ENCODE measurements at places on chromosomes 4 and X. TPM values are rescaled to one million over a fixed set of nuclear protein-coding genes. Genes with fewer than 3 reads are reported as not detected.

The DGKK gene
- 0.54 TPM for polyA plus RNA-seq

The BRS3 gene
- not detected for polyA plus RNA-seq

- H3K4me3 ChIP-seq = no peak overlapping the region
- no peaks in the 10 kb centered on the region for H3K36me3 ChIP-seq
- no peaks in the 10 kb centered on the region for H3K27me3 ChIP-seq
- H3K27ac ChIP-seq = no peak overlapping the region
- DNase-seq = no peak
Observed at GRCh38 chrX:121307449-121307848, 260.0 kb downstream of the GLUD2 start.

GRCh38 chr4:76515975-76516843 lies 81.2 kb downstream of the SHROOM3 start:
- H3K4me3 ChIP-seq = no peak overlapping the region
- no peaks in the 10 kb centered on the region for H3K27me3 ChIP-seq
- H3K27ac ChIP-seq = no peak overlapping the region
- no peaks in the 10 kb centered on the region for H3K36me3 ChIP-seq
- DNase-seq = no peak

- H3K27me3 ChIP-seq = no peaks in the 10 kb centered on the region
- no peak overlapping the region for H3K27ac ChIP-seq
- no peaks in the 10 kb centered on the region for H3K36me3 ChIP-seq
- DNase-seq = no peak
- no peak overlapping the region for H3K4me3 ChIP-seq
Observed at GRCh38 chr4:43277003-43277402, 384.5 kb downstream of the GRXCR1 start.

DNA sequence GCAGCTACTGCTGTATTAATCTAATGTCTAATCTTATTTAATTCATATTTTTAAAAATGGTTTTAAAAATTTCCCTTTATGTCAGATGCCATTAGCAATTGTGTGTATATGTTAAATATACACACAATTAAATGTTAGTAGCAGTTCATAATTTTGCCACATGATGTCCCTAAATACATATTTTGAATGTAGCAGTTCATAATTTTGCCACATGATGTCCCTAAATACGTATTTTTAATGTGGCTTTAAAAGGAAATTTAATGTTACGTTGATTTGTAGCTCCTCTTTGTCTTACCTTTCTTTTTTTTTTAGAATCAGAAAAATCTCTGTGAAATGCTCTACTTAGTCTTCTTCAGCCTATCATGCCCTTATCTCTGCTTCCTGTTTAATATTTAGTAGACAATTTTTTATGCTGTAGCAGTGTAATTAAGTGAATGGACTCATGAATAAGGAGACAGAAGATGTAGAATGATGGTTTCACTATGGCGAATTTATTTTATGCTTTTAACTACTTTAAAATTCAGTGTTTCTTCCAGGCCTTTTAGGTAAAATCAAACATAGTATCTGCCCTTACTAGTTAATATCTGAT lies 26.1 kb downstream of the RBM46 start:
- H3K27ac ChIP-seq = no peak overlapping the region
- no peak for DNase-seq
- H3K4me3 ChIP-seq = no peak overlapping the region
- no peaks in the 10 kb centered on the region for H3K36me3 ChIP-seq
- no peaks in the 10 kb centered on the region for H3K27me3 ChIP-seq
- no peaks in the 10 kb centered on the region for H3K4me1 ChIP-seq

- H3K4me3 ChIP-seq = no peak overlapping the region
- no peak for DNase-seq
- no peaks in the 10 kb centered on the region for H3K4me1 ChIP-seq
- no peaks in the 10 kb centered on the region for H3K36me3 ChIP-seq
Observed at GRCh38 chr4:7786517-7786916, 153.1 kb downstream of the AFAP1 start.

GRCh38 chr4:148112231-148112982 lies 329.8 kb downstream of the NR3C2 start:
- no peaks in the 10 kb centered on the region for H3K36me3 ChIP-seq
- H3K27me3 ChIP-seq = no peaks in the 10 kb centered on the region
- no peak for DNase-seq
- peaks cover 7% of the 10 kb centered on the region for H3K4me1 ChIP-seq
- no peak overlapping the region for H3K27ac ChIP-seq

DNA sequence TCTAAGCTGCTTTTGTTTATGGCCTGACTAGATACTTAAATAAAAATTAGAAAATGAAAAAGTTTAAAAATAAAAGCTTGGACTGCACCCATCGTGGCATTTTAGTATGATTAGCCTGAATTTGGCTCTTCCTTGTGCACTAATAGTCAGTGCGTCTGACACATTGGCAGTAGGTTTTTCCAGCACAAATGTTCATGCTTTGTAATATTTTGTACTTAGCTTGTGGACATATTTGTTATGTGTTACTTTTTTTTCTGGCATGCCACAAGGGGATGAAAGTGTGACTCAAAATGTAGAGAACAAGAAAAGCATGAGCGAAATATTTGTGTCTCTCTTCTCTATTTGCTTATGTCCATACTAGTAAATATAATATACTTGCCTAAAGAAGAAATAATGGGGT lies 359.3 kb downstream of the ADGRL3 start:
- H3K27me3 ChIP-seq = no peaks in the 10 kb centered on the region
- no peak overlapping the region for H3K4me3 ChIP-seq
- no peaks in the 10 kb centered on the region for H3K36me3 ChIP-seq
- no peak for DNase-seq

- H3K4me1 ChIP-seq = no peaks in the 10 kb centered on the region
- H3K36me3 ChIP-seq = no peaks in the 10 kb centered on the region
- no peak for DNase-seq
- no peaks in the 10 kb centered on the region for H3K27me3 ChIP-seq
- no peak overlapping the region for H3K4me3 ChIP-seq
Observed at GRCh38 chr4:118898684-118899138, 10.1 kb downstream of the SYNPO2 start.

All from adrenal gland (tissue), 19 donors.